ENCODE measurements at places on chromosomes 4 and X.

- DNase-seq = no peak
Measured at GRCh38 chr4:114393295-114394038, 205.1 kb upstream of the UGT8 start.

GRCh38 chr4:6192245-6192644, 8.1 kb downstream of the JAKMIP1 start:
- no peak for DNase-seq

- no peak for DNase-seq
Measured at GRCh38 chrX:77528034-77528433, 80.8 kb downstream of the FGF16 start.

DNA sequence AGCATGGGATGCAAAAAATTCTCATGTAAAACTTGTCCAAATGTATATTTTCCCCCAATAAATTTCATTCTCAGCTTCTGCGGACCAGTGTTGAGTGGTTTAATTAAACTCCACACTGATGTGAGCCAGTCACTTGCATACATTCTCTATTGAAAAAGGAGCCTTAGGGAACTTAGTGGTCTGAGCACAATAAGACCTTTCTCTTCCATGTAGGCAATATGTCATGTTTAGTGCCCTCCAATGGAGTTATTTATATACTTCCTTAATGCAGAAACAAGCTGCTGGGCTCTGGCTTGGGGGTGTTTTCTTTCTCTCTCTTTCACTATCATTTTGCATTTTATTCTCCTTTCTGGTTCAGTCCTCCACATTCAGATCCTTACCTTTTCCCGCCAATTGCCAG, 196.9 kb downstream of the ANAPC10 start:
- no peak for DNase-seq

DNA sequence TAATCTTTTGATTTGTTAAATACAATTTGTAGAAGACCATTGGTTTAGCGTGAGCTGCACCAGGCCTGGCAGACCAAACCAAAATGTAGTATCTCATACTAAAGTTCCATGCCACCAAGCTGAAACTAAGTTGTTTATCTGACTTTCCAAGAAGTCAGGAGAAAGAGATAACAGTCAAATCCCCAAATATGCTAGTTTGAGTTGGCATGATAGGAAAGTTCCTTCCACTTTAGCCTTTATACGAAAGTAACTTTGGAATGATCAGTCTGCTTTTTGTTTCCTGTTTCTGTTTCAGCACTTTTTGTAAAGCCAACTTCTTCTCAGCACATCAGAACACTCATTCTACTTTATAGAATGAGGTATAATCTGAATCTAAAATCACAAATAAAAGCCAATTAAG, 449.2 kb downstream of the GRXCR1 start:
- no peak for DNase-seq
